ENCODE measurements at places on chromosomes 1 and 21.

- no peaks in the 10 kb centered on the region for H3K36me3 ChIP-seq
- H3K4me3 ChIP-seq: no peak overlapping the region
- H3K27ac ChIP-seq: no peak overlapping the region
- H3K4me1 ChIP-seq: no peaks in the 10 kb centered on the region
- no peaks in the 10 kb centered on the region for H3K27me3 ChIP-seq
- DNase-seq: no peak
Measured at GRCh38 chr1:206905295-206906164, 8.3 kb downstream of the IL24 start.

GRCh38 chr1:3226701-3227350 lies 157.8 kb downstream of the PRDM16 start:
- peaks cover 28% of the 10 kb centered on the region for H3K4me1 ChIP-seq
- no peak overlapping the region for H3K27ac ChIP-seq
- H3K36me3 ChIP-seq: no peaks in the 10 kb centered on the region
- no peak for DNase-seq
- H3K4me3 ChIP-seq: no peak overlapping the region

DNA sequence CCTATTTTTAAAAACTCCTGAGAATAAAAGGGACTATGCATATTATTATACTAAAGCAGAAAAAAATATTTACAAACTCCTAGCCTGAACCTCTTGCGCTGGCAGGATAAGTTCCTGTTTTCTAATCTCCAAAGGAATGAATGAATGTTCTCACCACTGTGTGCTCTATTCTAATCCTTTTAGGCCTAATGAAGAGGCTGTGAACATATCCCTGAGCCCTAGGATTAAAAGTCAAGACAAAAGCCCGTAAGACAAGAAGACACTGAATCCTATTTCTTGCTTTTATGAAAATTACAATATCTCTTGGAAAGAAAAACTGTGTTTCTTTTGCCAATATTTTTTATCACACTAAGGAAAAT lies 317.5 kb downstream of the HHAT start:
- H3K27ac ChIP-seq: no peak overlapping the region
- H3K4me1 ChIP-seq: no peaks in the 10 kb centered on the region
- no peaks in the 10 kb centered on the region for H3K36me3 ChIP-seq
- DNase-seq: no peak
- H3K4me3 ChIP-seq: no peak overlapping the region

GRCh38 chr1:25209516-25209915 lies 22.8 kb downstream of the SYF2 start:
- no peaks in the 10 kb centered on the region for H3K4me1 ChIP-seq
- H3K36me3 ChIP-seq: no peaks in the 10 kb centered on the region
- DNase-seq: no peak
- H3K27ac ChIP-seq: no peak overlapping the region

DNA sequence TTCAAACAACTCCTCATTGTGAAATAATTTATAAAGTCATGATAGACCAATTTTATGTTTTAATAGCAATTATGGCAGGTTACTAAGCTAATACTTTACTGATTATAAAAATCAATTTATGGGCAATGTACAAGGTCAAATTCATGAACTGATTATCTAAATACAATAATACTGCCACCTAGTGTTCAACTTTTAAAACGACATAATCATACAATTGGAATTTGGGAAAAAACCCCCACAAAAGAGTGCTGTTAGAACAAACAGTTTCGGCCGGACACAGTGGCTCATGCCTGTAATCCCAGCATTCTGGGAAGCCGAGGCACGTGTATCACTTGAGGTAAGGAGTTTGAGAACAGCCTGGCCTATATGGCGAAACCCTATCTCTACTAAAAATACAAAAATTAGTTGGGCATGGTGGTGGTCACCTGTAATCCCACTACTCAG lies 14.0 kb downstream of the GTF2B start:
- H3K4me3 ChIP-seq: no peak overlapping the region
- H3K27ac ChIP-seq: no peak overlapping the region
- H3K36me3 ChIP-seq: peaks cover 2% of the 10 kb centered on the region
- no peaks in the 10 kb centered on the region for H3K4me1 ChIP-seq

DNA sequence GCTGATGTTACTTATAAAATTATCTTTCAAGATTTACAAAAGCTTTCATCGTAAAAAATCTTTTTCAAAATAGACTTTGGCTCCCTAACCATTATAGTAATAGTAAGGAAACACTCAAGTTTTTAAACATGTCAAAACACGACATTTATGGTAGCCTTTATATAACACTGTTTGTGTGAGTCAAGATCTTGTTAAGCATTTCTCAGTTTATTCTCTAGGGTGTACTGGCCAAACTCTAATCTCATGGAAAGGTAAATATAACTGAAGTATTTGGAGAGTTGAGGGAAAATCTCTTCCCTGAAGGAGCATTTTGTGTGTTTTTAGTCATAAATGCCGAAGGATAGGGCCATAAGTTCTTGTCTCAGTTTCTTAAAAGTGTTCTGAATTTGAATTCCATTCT lies 790.9 kb upstream of the NCAM2 start:
- no peak for DNase-seq
- H3K36me3 ChIP-seq: no peaks in the 10 kb centered on the region
- H3K4me1 ChIP-seq: no peaks in the 10 kb centered on the region
- H3K4me3 ChIP-seq: no peak overlapping the region

- H3K4me3 ChIP-seq: no peak overlapping the region
- H3K36me3 ChIP-seq: no peaks in the 10 kb centered on the region
- H3K27me3 ChIP-seq: no peaks in the 10 kb centered on the region
Measured at GRCh38 chr1:172292840-172293239, 127.6 kb upstream of the C1orf105 start.

- peaks cover 2% of the 10 kb centered on the region for H3K4me1 ChIP-seq
- no peak for DNase-seq
- no peak overlapping the region for H3K27ac ChIP-seq
Measured at GRCh38 chr1:178495158-178495557, 1.6 kb downstream of the CLEC20A start.

- H3K4me3 ChIP-seq: no peak overlapping the region
- H3K27ac ChIP-seq: no peak overlapping the region
- H3K4me1 ChIP-seq: no peaks in the 10 kb centered on the region
- H3K36me3 ChIP-seq: peaks cover 7% of the 10 kb centered on the region
Measured at GRCh38 chr1:55064071-55064581, 24.8 kb downstream of the PCSK9 start.

DNA sequence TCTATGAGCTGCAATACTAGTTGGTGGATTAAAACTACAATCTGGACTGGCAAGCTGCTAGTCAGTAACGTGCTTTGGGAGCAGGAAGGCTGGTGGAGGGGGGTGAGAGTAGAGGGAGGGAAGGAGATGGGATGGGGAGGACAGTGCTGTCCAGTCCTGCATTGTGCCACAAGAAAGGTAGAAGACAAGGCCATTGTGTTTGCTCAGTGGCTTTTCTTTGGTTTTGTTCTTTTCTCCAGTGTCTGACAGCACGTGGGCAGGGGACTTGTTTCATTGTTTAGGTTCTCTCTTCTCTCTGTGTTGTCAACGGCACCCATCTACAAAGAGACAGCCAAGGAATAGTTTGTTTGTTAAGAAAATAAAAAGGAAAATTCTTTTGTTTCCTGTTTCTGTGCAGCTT lies 362.8 kb upstream of the PLXNA2 start:
- no peaks in the 10 kb centered on the region for H3K4me1 ChIP-seq
- no peak overlapping the region for H3K4me3 ChIP-seq
- no peaks in the 10 kb centered on the region for H3K27me3 ChIP-seq
- DNase-seq: no peak

DNA sequence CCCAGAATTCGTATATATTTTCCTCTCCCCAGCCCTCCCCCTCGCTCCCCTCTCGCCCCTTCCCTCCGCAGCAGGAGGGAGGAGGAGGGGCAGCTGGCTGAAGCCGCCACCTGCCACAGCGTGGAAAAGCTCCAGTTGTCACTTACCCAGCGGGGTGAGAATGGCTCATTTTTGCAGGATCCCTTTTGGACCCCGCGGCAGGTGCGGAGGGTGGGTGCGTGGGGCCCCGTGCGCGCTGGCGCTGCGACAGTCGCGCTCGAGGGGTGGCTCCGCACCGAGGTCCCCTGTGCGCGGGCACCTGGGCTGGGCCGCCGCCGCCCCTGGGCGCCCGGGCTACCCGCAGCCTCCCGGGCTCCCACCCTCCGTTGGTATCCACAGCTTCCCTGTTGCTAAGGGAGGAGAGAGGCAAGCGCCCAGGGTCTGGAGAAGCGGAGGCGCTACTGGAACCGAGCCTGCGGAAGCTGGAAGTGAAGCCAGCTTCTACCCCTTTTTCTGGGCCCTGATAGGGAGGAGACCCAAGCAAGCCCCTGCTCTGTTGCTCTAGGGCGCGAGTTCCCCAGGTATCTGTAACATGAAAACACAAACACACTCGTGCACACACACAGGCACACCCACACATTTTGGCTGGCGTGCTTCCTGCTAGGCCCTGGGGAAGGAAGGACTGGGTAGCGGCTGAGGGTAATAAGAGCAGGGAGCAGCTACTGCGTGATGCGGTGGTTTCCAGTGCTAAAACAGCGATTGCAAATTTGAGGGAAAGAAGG lies at the start of gene ERICH3:
TSS of gene ERICH3 (minus strand) at position 442 of the 761 bp plus-strand sequence. CDS start at position 169, 273 bp downstream.
- H3K36me3 ChIP-seq: no peaks in the 10 kb centered on the region
- no peaks in the 10 kb centered on the region for H3K27me3 ChIP-seq
- DNase-seq: no peak

GRCh38 chr1:23444596-23445390 lies 20.2 kb upstream of the TCEA3 start:
- H3K36me3 ChIP-seq: no peaks in the 10 kb centered on the region
- no peaks in the 10 kb centered on the region for H3K27me3 ChIP-seq
- H3K4me1 ChIP-seq: no peaks in the 10 kb centered on the region
- no peak for DNase-seq
- H3K27ac ChIP-seq: no peak overlapping the region
- H3K4me3 ChIP-seq: no peak overlapping the region

GRCh38 chr1:101733340-101733739 lies 263.4 kb downstream of the OLFM3 start:
- no peak overlapping the region for H3K4me3 ChIP-seq
- no peaks in the 10 kb centered on the region for H3K27me3 ChIP-seq
- no peaks in the 10 kb centered on the region for H3K4me1 ChIP-seq
- H3K36me3 ChIP-seq: no peaks in the 10 kb centered on the region

- no peaks in the 10 kb centered on the region for H3K27me3 ChIP-seq
- H3K4me1 ChIP-seq: no peaks in the 10 kb centered on the region
- H3K4me3 ChIP-seq: no peak overlapping the region
- H3K27ac ChIP-seq: no peak overlapping the region
- no peak for DNase-seq
- H3K36me3 ChIP-seq: no peaks in the 10 kb centered on the region
Measured at GRCh38 chr1:181767001-181767708, 283.8 kb downstream of the CACNA1E start.

- no peaks in the 10 kb centered on the region for H3K4me1 ChIP-seq
- no peak for DNase-seq
- H3K4me3 ChIP-seq: no peak overlapping the region
- H3K36me3 ChIP-seq: no peaks in the 10 kb centered on the region
- H3K27me3 ChIP-seq: no peaks in the 10 kb centered on the region
Measured at GRCh38 chr1:2979191-2980072, 41.8 kb upstream of the ACTRT2 start.

- no peak overlapping the region for H3K27ac ChIP-seq
- DNase-seq: no peak
- H3K27me3 ChIP-seq: no peaks in the 10 kb centered on the region
- peaks cover 2% of the 10 kb centered on the region for H3K4me1 ChIP-seq
- peaks cover 2% of the 10 kb centered on the region for H3K36me3 ChIP-seq
Measured at GRCh38 chr21:41219498-41220207, 51.7 kb downstream of the BACE2 start.

DNA sequence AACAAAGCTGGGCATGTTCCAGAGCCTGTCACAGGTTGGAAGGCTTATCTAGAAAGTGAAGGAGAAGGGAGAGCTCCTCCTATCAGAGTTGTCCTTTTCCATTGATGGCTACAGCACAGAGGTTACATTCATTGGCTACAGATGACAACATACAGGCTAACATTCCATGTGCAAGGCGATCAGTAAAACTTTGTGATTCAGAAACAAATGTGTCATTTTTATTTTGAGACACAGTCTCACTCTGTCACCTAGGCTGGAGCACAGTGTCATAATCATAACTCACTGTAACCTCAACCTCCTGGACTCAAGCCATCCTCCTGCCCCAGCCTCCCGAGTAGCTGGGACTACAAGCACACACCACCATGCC lies 32.6 kb downstream of the TRIM67 start:
- H3K4me3 ChIP-seq: no peak overlapping the region
- H3K27ac ChIP-seq: no peak overlapping the region
- no peaks in the 10 kb centered on the region for H3K27me3 ChIP-seq
- no peak for DNase-seq
- no peaks in the 10 kb centered on the region for H3K36me3 ChIP-seq
- no peaks in the 10 kb centered on the region for H3K4me1 ChIP-seq

GRCh38 chr21:37061926-37062592 lies 10.8 kb downstream of the PIGP start:
- no peak overlapping the region for H3K4me3 ChIP-seq
- peaks cover 8% of the 10 kb centered on the region for H3K4me1 ChIP-seq
- H3K27ac ChIP-seq: no peak overlapping the region
- no peaks in the 10 kb centered on the region for H3K27me3 ChIP-seq
- peaks cover 4% of the 10 kb centered on the region for H3K36me3 ChIP-seq

- no peak overlapping the region for H3K27ac ChIP-seq
- H3K4me1 ChIP-seq: no peaks in the 10 kb centered on the region
- H3K27me3 ChIP-seq: no peaks in the 10 kb centered on the region
- no peaks in the 10 kb centered on the region for H3K36me3 ChIP-seq
- no peak overlapping the region for H3K4me3 ChIP-seq
- peak; percentile 52 for DNase-seq
Measured at GRCh38 chr1:117029685-117030084, 28.1 kb downstream of the CD101 start.

- DNase-seq: no peak
- H3K4me3 ChIP-seq: no peak overlapping the region
- H3K27me3 ChIP-seq: no peaks in the 10 kb centered on the region
- no peaks in the 10 kb centered on the region for H3K36me3 ChIP-seq
- H3K27ac ChIP-seq: no peak overlapping the region
- H3K4me1 ChIP-seq: peaks cover 13% of the 10 kb centered on the region
Measured at GRCh38 chr1:112711670-112712069, 3.5 kb downstream of the PPM1J start.

- no peak overlapping the region for H3K27ac ChIP-seq
- no peaks in the 10 kb centered on the region for H3K4me1 ChIP-seq
- no peaks in the 10 kb centered on the region for H3K36me3 ChIP-seq
- no peak for DNase-seq
- no peak overlapping the region for H3K4me3 ChIP-seq
Measured at GRCh38 chr1:151860504-151861187, 7.1 kb upstream of the THEM5 start.

DNA sequence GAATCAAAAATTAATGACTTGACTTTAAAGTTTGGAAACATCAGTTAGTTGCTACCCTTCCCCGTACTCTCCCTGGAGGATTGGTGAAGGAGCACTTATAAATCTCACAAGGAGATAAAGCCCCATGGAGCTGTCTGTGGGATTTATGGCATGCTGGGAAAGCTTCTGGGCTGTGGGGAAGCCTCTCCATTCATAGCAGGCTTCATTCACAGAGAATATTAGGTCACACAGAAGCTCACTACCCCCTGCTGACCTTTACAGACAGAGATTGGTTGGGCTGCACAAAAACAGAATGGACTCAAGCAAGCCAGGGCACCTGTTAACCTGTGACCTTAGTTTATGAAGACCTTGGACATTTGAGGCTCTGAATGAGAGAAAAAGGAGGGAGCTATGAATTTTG lies 32.1 kb downstream of the RGL1 start:
- H3K36me3 ChIP-seq: no peaks in the 10 kb centered on the region
- H3K27ac ChIP-seq: no peak overlapping the region
- no peak overlapping the region for H3K4me3 ChIP-seq
- no peak for DNase-seq
- peaks cover 3% of the 10 kb centered on the region for H3K4me1 ChIP-seq
- H3K27me3 ChIP-seq: no peaks in the 10 kb centered on the region

GRCh38 chr1:234397732-234398131 lies 24.5 kb downstream of the COA6 start:
- DNase-seq: no peak
- no peak overlapping the region for H3K27ac ChIP-seq
- no peak overlapping the region for H3K4me3 ChIP-seq
- no peaks in the 10 kb centered on the region for H3K4me1 ChIP-seq

Data from small intestine (tissue), 16 donors.